Kidney glomerular epithelial cell (primary cell): ENCODE measurements at places on chromosomes 16 and 17.

GRCh38 chr16:14042706-14043105 lies 28.4 kb upstream of the MRTFB start:
- DNase-seq, result no peak

- no peak for DNase-seq
These were observed 13.8 kb upstream of the AATK start for GRCh38 chr17:81179861-81180260.

- DNase-seq, result peak; percentile 16
These were observed 58.1 kb downstream of the ZFHX3 start for GRCh38 chr16:72989579-72990551.

- no peak for DNase-seq
These were observed 434.5 kb upstream of the GOT2 start for GRCh38 chr16:59168461-59169114.

DNA sequence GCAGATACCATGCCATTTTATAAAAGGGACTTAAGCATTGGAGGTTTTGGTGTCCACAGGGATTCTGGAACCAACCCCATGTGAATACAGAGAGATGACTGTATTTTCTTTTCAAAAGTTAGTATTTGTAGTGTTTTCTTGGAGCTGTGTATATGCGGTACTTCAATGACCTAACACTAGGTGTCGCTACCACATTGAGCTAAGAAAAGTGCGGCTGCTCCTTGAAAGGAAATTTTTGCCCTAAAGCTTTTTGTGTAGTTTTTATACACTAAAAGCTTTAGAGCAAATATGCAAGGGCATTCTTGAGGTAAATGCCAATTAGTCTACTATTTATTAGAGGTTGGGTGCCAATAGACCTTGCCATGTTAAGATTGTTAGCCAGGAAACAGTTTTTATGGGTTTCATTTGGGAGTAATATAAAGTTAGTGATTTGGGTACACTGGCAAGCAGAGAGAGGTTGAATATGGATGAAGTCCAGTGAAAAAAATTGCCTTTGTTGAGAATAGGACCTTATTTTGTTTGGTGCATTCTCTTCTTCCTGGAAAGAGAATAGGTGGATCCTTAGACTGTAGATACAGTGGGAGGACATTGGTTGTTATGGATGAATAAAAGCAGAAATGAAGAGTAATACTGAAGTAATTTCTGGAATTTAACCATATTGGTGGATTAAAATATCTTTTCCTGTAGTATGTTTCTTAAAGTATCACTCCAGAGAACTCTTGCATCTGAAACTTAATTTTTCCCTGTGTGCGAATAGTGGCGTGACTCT lies 43.3 kb downstream of the BCAS3 start:
- DNase-seq, result peak; percentile 78

DNA sequence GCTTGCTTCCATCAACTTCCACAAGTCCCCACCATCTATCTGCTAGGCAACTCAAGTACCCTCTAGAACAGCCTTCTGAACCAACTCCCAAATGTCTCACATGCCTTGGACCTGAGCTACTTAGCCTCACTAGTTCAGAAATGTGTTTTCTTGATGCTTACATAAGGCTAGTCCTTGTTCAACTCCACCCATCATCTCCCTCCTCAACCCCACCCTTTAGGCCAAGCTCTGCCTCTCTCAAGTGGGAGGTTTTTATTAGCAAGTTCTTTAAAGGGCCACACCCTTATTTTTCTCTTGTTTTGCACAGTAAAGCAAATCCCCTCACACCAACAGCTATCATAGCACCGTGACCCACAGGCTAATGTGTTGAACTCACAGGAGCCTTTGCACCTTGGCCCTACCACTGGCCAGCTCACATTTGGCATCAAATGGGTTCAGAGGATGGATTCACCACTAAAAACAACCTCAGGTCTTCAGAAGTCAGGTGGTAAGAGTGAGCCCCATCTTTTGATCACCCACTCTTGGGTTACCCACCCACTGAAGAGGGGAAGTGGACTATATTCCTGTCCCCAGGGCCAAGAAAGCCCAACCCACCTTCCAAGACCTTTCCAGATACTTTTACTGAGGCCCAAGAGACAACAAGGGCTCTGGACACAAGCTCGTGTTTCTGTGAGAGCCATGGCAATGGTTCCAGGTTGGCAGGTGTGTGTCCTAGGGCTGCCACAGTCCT lies 12.2 kb downstream of the PIK3R5 start:
- no peak for DNase-seq
